ENCODE measurements at places on chromosomes 7 and 10.

DNA sequence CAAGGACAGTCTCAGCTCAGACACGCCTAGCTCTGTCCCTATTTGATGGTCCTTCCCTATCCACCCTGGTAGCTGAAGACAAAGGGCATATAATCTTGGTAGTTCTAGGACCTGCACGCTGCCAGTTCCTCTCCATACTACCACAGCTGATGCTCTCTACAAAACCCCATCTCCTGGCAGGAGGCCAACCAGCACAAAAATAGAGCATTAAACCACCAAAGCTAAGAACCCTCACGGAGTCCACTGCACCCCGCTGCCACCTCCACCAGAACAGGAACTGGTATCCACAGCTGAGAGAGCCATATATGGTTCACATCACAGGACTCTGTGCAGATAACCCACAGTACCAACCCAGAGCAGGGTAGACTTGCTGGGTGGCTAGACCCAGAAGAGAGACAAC is 299.4 kb downstream of the LRRTM3 start:
- no peak for DNase-seq

DNA sequence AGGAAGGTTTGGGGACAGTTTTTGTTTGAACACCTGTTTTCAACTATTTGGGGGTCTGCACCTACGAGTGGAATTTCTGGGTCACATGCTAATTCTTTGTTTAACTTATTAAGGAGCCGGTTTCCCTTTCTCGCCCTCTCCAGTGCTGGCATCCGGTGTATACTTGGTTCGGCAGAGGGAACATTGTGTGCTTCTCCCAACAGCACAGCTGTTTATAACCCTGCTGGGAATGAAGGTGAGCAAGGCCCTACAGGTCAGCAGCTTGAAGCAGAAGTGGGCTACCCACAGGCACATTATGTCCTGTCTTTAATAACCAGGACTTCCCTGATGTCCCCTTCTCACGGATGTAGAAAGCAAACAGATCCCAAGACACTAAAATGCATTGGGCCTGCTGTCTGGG is 87.5 kb upstream of the PDCD4 start:
- DNase-seq = no peak

GRCh38 chr7:18475488-18475887 is 20.1 kb upstream of the HDAC9 start:
- no peak for DNase-seq

DNA sequence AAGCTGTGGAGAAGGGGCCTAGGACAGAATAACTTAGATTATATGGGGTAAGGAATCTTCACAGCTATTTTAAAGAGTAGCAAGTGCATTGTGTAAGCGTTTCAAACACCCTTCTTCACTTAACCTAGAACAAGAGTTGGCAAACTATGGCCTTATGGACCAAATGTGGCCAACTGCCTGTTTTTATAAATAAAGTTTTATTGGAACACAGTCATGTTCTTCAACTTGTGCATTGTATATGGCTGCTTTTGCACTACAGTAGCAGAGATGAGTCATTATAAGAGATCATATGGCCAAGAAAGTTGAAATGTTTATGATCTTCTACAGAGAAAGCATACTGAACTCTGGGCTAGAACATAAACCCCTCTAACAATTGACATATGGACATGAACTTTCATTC is 187.8 kb downstream of the ETV1 start:
- DNase-seq = no peak

DNA sequence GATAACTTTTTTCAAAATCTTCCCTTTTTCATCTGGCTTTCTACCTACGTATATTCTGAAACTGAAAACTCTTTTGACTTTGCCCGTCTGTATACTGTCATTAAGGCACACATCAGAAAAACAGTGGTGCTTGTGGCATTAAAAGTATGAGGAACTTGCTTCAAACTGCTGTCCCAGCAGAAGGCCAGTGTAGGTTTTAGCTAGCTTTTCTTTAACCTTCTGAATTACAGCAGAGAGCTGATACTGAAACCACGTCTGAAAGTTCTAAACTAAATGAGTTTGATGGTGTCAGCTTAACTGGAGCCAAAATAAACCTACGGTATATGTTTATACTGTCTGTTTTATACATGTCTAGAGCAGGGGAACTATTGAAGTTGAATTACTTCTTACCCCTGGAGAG is 283.4 kb downstream of the TFEC start:
- no peak for DNase-seq

GRCh38 chr7:92820191-92820590 is 16.2 kb downstream of the CDK6 start:
- no peak for DNase-seq

- no peak for DNase-seq
Observed at GRCh38 chr7:43590862-43591557, 8.1 kb downstream of the STK17A start.

DNA sequence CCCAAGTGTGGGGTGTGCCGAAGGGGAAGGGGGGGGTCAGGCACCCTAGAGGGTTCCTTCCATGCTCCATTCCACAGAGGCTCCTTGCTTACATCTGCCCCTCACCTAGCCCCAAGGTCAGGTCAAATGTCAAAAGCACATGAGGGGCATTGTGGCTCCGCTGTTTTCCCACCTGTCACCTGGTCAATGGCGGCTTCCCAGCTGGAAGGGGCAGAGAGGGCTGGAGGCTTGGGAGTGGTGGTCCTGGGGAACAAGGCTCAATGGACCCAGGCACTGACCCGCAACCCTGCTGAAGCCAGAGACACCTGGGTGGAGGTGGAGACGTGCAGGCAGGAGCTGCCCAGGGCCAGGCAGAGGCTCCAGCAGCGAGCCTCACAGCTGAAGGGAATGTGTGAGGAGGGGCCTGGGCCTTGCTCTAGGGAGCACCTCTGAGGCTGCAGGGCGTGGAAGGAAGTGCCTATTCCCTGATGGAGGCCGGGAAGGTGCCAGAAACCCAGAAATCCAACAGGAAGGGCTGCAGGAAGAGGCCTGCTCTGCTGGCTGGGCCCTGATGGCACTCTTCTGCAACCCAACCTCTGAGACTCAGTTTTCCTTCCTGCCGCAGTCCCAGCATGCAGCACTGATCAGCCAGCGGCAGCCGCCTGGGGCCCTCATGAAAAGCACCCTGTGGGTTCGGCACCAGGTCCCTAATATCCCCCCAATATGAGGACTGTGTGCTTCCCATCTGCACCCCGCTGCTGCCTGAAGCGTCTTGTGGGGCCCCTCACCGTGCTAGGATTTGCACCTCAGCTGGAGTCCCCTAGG is 16.0 kb downstream of the RASGEF1A start:
- DNase-seq = no peak

GRCh38 chr7:134916171-134916883 is 70.0 kb upstream of the AGBL3 start:
- DNase-seq = no peak

All from stimulated activated CD8-positive, alpha-beta memory T cell treated with anti-CD3 and anti-CD28 coated beads, Interleukin-7, amount 100 ng/mL, for 1 hour (primary cell).